Dermis blood vessel endothelial cell (primary cell): ENCODE measurements at places on chromosomes 1 and 21. TPM values are rescaled to one million over a fixed set of nuclear protein-coding genes. Genes with fewer than 3 reads are reported as not detected.
A peak's percentile ranks its signal among the peaks of the same experiment; 100 is the strongest.

- no peak for DNase-seq
These were observed 59.8 kb downstream of the KIRREL1 start for GRCh38 chr1:158053276-158053675.

OR10J1 gene
- not detected in 2 replicates for total RNA-seq

HMCN1 gene
- 3.6 and 8.3 TPM in 2 replicates for total RNA-seq

GRCh38 chr1:180994262-180994661 lies 28.4 kb downstream of the STX6 start:
- DNase-seq, result no peak

VWA5B1 gene
- not detected in 2 replicates for total RNA-seq

DNA sequence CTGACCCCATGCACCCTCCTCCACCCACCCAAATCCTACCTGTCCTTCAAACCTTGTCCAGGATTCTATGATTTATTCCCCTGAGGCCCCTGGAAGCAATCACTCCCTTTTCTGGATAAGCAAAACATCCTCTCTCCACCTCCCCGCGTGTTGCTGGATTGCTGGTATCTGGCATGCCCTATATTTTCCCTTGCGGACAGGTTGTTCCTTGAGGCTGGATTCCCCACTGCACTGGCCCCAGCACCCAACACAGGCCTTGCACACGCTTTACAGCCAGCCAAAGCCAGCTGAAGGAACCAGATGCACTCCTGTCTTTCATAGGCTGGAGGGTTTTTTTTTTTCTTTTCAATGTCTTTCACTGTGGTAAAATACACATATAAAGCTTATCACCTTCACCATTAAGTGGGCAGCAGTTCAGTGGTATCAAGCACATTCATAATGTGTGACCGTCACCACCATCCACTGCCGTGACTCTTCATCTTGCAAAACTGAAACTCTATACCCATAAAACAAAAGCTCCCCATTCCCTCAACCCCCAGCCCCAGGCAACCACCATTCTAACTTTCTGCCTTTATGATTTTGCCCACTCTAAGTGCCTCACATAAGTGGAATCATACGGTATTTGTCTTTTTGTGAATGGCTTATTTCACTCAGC lies 50.9 kb downstream of the TOR1AIP2 start:
- DNase-seq, result no peak

DNA sequence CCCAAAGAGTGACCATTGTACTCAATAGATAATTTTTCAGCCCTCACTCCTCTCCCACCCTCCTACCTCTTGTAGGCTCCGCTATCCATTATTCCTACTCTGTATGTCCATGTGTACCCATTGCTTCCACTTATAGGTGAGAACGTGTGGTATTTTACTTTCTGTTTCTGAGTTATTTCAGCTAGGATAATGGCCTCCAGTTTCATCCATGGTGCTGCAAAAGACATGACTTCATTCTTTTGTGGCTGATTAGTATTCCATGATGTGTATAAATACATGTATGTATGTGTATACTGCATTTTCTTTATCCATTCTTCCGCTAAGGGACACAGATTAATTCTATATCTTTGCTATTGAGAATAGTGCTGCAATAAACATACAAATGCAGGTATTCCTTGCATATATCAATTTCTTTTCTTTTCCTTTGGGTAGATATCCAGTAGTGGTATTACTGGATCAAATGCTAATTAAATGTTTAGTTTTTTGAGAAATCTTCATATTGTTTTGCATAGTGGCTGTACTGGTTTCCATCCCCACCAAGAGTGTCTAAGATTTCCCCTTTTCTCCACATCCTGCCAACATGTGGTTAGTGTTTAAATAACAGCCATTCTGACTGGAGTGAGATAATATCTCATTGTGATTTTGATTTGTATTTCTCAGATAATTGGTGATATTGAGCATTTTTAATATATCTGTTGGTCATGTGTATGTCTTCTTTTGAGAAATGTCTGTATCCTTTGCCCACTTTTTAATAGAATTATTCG lies 4.9 kb downstream of the LY9 start:
- no peak for DNase-seq

TFAP2E gene
- 0.14 and 0.17 TPM in 2 replicates for total RNA-seq

CD101 gene
- total RNA-seq, result 0.17 and 0.19 TPM in 2 replicates

PLD5 gene
- not detected in 2 replicates for total RNA-seq

DNA sequence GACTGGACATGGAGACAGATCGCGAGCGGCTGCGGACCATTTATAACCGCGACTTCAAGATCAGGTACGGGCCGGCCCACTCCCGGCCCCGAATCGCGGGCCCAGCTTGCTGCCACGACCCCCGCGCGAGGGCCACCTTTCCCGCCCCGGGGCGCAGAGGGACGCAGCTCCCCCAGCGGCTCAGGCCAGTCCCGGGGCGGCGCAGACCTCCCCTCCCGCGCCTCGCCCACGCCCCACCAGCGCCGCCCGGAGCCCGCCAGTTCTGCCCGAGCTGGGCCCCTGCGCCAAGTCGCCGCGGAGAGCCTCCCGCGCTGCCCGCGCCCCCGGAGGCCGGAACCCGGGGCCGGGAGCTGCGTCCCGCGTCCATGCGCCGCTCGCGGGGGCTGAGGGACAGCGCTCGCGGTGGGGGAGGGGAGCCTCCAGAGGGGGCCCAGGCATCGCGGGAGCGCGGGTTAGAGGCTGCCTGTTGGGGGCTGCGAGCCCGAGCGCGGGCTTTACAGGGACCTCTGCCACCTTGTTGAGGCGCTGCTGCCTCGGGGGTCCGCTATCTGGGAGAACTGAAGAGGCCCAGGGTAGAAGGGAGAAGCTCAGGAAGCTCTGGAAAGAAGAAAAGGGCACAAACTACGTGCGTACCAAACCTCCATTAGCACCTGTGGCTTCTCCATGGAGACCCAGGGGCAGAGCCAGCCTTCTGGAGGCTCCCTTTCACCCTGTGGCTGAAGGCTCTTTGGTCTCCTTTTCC lies 698 bp downstream of the MOV10 start:
- peak; percentile 57 for DNase-seq

FCER1G gene
- 0.19 TPM in 1 of 2 replicates, not detected in the other for total RNA-seq

PDIK1L gene
- total RNA-seq, result 6.7 and 8.2 TPM in 2 replicates
